Amygdala (tissue), 56 donors: ENCODE measurements at places on chromosomes 16 and 17.

GRCh38 chr17:73325527-73325842 is 13.7 kb upstream of the CDC42EP4 start:
- no peak for DNase-seq

DNA sequence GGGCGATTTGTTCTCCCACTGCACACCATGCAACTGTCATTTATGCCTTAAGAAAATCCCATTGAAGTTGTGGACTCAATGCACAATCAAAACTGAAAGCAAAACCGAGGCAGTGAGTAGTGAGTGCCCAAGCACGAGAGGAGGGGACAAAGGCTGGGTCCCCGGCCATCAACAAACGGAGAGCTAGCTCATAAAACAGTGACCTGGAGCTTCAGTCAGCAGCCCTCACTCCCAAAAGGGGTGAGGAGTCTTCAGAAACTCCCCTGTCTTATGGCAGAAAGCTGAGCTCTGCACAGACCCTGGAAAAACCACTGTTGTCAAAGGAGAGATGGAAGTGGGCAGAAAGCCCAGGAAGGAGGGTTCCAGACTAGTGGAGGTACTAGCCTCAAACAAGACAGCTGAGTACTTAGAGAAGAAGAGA is 96.9 kb downstream of the ADCY9 start:
- DNase-seq, result no peak

DNA sequence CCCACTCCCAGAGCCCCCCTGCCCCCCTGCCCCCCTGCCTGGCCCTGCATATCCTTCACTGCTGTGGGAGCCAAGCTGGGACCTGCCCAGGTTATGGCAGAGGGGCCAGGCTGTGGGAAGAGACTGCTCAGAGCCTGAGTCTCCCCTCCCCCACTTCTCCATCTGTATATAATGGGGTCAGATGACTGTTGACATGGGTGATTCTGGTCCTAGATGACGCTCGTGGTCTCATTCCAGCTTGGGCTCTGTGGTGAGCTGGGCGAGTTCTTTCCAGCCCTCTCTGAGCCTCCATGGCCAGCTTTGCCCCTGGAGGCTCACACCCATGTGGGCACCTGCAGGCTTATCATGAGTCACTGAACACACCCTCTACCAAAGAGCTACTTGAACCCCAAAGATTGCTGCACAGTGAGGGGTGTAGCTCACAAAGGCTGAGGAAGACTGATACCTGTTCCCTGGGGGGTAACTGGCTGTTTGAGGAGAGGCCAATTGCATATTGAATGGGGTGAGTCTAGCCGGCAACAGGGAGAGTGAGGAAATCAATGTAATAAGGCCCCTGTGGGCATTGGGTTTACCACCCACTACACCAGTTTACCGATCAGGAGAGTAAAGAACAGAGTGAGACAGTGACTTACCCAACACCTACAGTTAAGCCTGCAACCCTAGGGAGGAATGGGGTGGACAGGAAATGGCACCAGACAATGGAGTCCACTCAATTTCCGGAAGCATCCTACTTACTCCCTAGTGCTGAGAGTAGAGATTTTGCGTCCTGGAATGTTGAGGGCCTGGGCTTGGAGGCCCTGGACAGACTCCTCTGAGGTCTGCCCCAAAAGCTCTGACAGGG is 4.2 kb upstream of the SREBF1 start:
- no peak for DNase-seq

- no peak for DNase-seq
Measured at GRCh38 chr16:82589407-82589806, 37.4 kb upstream of the CDH13 start.

- DNase-seq, result no peak
Measured at GRCh38 chr16:15648135-15648730, 1.8 kb upstream of the NDE1 start.

GRCh38 chr17:47207143-47208067 is 1.7 kb upstream of the MYL4 start:
- DNase-seq, result no peak

DNA sequence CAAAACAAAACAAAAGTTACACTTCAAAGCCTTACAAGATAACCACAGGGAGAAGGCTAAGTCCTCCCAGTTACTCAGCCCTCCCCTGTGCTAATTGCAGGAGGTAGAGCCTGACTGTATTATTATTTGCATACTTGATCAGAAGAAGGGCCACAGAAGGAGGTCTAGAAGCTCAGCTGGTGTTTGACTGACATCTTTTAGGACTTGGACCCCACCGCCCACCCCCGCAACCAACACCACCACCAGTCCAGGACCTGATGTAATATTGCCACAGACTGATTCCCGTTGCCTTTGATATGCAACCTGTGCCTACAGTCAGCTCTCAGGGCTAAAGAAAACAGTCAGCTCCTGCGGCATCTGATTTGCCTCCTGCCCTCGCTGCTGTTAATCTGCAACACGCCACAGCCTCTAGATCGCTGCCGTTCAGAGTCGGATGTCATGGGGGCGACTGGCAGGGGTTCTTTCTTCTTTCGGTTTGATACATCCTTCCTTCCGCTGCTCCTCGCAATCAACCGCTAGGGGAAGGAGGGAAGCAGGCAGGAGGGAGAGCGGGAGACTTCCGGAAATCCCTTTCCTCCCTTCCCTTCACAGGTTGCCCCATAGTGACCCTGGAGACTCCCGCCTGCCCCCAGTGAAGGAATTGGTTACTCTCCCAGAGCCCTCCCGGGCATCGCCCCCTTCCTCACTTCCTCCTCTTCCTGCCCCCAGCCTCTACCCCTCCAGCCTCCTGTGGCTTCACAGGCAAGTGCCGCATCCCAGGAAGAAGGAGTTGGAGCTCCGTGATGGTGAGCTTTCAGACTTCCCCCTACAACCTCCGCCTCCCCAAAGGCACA is 90.5 kb upstream of the SOX9 start:
- DNase-seq, result peak; percentile 21

GRCh38 chr16:51807551-51807950 is 656.5 kb upstream of the SALL1 start:
- no peak for DNase-seq
